Uterus (tissue), 4 donors: ENCODE measurements at places on chromosomes 1 and 21.

- DNase-seq: no peak
- no peak overlapping the region for H3K4me3 ChIP-seq
- no peaks in the 10 kb centered on the region for H3K36me3 ChIP-seq
- H3K27me3 ChIP-seq: no peaks in the 10 kb centered on the region
- H3K27ac ChIP-seq: no peak overlapping the region
- H3K4me1 ChIP-seq: no peaks in the 10 kb centered on the region
Observed at GRCh38 chr1:7722670-7723012, 48.5 kb upstream of the VAMP3 start.

DNA sequence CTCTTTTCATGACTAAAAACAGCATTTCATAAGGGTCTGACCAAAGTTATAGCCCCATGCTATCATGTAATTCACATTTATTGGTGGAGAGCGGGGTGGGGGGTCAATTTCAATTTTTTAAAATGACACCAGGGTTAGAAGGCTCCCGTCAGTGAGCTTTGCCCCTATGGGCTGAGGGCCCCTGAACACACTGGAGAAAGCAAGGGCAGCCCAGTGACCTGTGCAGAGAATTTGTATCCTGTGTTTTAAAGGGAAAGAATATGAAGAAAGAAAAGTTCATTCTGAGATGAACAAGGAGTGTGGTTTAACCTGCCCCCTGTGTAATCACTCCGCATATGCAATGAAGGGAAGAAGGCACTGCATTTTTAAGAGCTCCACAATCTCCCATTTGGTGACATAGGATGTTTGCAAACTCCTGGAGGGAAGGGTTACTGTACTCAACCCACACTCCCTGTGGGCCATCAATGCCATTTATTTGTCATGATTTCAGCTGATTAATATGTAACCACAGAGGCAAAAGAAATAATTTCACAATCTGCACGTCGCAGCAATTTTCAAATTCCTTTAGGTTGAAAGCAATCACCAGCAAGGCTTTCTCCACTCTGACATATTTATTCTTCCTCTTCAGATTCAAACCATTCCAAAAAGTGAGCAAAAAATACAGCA lies 95.6 kb downstream of the ZNF281 start:
- H3K27me3 ChIP-seq: no peaks in the 10 kb centered on the region
- H3K4me1 ChIP-seq: no peaks in the 10 kb centered on the region
- DNase-seq: no peak
- no peaks in the 10 kb centered on the region for H3K36me3 ChIP-seq

DNA sequence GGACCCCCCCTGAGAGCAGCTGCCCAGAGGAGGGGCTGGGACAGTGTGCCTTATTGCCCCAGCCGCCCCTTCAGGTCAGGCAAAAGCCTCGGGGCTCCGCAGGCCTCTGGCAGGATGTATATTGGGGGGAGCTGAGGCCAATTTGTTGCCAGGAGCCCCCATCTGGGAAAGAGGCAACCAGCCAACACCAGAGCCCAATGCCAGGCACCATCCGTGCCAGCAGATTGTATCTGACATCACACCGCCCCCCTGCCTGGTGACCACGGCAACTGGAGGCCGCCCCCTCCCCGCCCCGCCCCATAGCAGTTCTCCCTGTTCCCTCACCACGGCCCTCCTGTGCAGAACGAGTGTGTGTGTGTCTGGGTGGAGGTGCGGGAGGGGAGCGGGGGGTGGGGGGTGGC lies 3.6 kb upstream of the PLEKHG5 start:
- no peaks in the 10 kb centered on the region for H3K36me3 ChIP-seq
- H3K27me3 ChIP-seq: no peaks in the 10 kb centered on the region
- DNase-seq: no peak
- no peak overlapping the region for H3K27ac ChIP-seq
- H3K4me3 ChIP-seq: no peak overlapping the region
- H3K4me1 ChIP-seq: no peaks in the 10 kb centered on the region

GRCh38 chr1:103469801-103470200 lies 55.7 kb upstream of the RNPC3 start:
- no peak overlapping the region for H3K27ac ChIP-seq
- H3K36me3 ChIP-seq: no peaks in the 10 kb centered on the region
- H3K27me3 ChIP-seq: no peaks in the 10 kb centered on the region
- no peak overlapping the region for H3K4me3 ChIP-seq
- no peaks in the 10 kb centered on the region for H3K4me1 ChIP-seq
- no peak for DNase-seq

DNA sequence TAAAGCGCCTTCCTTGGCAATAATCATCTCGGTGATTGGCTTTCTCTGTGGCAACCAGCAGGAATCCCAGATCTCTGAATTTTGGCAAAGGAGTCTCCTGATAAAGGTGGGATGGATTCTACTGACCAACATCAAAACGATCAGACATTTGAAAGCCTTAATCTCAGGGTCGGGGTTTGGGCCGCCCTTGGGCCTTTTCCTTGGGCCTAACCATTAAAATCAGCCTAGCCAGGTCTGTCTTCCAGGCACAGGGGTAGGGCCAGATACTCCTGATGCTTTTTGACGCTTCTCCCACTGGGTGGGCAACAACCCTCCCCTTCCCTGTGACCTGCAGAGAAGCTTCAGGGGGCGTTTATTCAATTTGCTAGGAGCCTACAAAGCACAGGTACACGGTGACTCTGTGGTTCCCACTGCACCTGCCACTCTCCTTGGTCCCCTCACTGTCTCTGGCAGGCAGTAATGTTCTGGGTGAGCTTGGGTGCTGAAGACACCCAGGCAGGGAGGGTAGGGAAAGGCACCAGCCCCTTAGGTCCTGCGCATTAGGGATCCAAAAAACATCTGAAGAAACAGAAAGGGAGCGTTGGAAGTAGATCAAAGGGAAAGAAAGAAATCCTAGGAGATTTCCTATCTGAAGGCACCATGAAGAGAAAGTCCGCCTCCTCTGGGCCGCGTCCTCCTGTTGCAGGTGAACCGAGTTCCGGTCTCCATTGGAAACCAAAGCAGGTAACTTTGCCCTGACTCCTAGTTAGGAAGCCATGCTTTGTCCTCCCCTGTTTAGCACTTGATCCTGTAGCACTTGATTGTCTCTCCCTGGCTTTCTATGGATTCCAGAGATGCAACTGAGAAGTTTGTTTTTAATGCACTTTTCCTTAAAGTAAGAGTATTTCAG lies 12.3 kb downstream of the RNU1-2 start:
- H3K4me3 ChIP-seq: no peak overlapping the region
- H3K27ac ChIP-seq: no peak overlapping the region
- peaks cover 6% of the 10 kb centered on the region for H3K4me1 ChIP-seq
- no peak for DNase-seq
- H3K27me3 ChIP-seq: no peaks in the 10 kb centered on the region
- no peaks in the 10 kb centered on the region for H3K36me3 ChIP-seq

DNA sequence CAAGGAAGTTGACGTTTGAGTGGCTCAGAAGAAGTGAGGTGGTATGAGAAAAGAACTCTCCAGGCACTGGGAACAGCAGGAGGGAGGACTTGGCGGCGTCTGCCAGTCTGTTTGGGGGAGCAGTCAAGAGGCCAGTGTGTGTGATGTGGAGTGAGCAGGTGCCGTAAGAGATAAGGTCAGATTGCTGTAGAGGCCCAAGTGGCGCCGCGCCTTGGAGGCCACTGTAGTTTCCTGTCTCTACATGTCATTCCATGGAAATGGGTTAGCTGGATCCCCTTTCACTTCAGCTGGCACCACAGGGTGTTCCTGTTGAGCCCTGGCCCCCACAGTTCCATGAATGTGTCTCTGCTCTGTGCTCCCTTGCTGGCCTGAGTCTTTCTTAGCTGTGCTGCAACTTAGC lies 35.5 kb upstream of the PTPRF start:
- no peak overlapping the region for H3K27ac ChIP-seq
- DNase-seq: no peak
- H3K36me3 ChIP-seq: no peaks in the 10 kb centered on the region
- no peaks in the 10 kb centered on the region for H3K27me3 ChIP-seq
- H3K4me1 ChIP-seq: no peaks in the 10 kb centered on the region
- H3K4me3 ChIP-seq: no peak overlapping the region

DNA sequence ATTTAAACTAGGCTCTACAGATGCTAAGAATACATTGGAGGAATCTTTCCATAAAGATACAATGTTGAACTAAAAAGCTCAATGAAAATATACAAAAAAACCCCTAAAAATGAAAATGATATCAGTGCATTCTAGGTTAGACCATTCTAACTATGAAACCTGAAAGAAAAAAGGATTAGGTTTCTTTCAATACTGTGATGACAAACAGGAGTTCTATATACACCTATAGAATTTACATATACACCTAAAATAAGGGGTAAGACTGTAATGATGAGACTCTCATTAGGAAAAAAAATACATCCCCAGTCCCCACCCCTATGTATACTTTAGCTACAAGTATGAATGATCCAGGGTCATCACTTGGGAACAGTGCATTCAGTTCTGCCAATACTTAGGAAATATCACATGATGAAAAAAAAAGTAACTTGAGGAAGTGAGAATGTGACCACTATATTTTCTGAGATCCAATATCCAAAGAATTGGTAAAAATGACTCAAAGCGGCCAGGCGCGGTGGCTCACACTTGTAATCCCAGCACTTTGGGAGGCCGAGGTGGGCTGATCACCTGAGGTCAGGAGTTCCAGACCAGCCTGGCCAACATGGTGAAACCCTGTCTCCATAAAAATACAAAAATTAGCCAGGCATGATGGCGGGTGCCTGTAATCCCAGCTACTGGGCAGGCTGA lies 26.3 kb downstream of the SELENOF start:
- no peak overlapping the region for H3K4me3 ChIP-seq
- H3K4me1 ChIP-seq: no peaks in the 10 kb centered on the region
- no peak for DNase-seq
- no peaks in the 10 kb centered on the region for H3K36me3 ChIP-seq
- no peak overlapping the region for H3K27ac ChIP-seq

DNA sequence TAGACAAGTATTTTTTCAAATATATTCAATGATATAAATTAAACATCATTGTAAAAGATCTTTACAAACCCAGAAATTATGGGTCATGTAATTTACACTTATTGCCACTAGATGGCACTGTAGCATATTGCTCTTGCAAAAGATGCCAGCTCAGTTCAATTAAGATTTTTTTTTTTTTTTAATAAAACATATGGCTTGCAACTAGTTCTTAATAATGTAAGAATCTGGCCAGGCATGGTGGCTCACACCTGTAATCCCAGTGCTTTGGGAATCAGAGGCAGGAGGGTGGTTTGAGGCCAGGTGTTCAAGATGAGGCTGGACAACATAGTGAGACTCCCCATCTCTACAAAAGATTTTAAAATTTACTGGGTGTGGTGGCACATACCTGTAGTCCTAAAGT lies 49.4 kb upstream of the DESI2 start:
- H3K4me3 ChIP-seq: no peak overlapping the region
- DNase-seq: no peak
- no peak overlapping the region for H3K27ac ChIP-seq
- no peaks in the 10 kb centered on the region for H3K36me3 ChIP-seq
- no peaks in the 10 kb centered on the region for H3K27me3 ChIP-seq
- H3K4me1 ChIP-seq: no peaks in the 10 kb centered on the region

- H3K27ac ChIP-seq: no peak overlapping the region
- H3K36me3 ChIP-seq: no peaks in the 10 kb centered on the region
- DNase-seq: no peak
- H3K4me3 ChIP-seq: no peak overlapping the region
Observed at GRCh38 chr1:54705153-54705552, 10.5 kb upstream of the TTC4 start.

DNA sequence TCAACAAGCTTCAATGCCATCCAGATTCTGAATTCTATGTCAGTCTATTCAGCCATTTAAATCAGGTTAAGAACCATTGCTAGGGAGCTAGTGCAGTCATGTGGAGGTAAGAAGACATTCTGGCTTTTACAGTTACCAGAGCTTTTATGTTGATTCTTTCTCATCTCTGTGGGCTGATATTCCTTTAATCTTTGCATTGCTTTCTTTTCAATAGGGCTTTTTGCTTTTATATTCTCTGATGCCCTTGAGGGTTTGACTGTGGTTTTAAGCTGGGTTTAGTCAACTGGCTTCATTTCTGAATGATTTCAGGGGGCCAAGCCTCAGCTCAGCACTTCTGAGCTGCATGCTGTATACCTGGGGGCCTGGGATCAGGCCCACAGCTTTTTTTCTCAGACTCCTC lies 51.0 kb upstream of the GORAB start:
- peaks cover 6% of the 10 kb centered on the region for H3K4me1 ChIP-seq
- H3K27ac ChIP-seq: no peak overlapping the region
- no peaks in the 10 kb centered on the region for H3K27me3 ChIP-seq
- no peaks in the 10 kb centered on the region for H3K36me3 ChIP-seq

DNA sequence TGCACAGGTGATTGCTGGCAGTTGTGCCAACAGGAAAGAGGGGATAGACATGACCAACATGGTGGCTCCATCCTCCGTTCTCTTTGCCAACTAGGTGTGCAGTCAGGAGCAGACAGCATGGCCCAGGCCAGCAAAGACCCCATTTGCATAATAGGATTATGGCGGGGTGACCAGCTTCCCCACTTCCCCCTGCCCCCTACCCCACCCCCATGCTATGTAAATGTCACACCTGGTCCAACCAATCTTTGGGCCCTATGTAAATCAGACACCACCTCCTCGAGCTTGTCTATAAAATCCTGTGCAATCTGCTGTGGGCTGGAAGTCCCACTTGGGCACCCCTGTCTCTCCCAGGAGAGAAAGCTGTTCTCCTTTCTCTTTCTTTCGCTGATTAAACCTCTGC lies 146.0 kb downstream of the SLC30A10 start:
- no peak overlapping the region for H3K4me3 ChIP-seq
- no peaks in the 10 kb centered on the region for H3K36me3 ChIP-seq
- no peaks in the 10 kb centered on the region for H3K27me3 ChIP-seq
- DNase-seq: no peak

GRCh38 chr1:107004421-107004820 lies 52.1 kb upstream of the PRMT6 start:
- H3K4me1 ChIP-seq: no peaks in the 10 kb centered on the region
- DNase-seq: no peak
- no peaks in the 10 kb centered on the region for H3K27me3 ChIP-seq
- no peaks in the 10 kb centered on the region for H3K36me3 ChIP-seq

DNA sequence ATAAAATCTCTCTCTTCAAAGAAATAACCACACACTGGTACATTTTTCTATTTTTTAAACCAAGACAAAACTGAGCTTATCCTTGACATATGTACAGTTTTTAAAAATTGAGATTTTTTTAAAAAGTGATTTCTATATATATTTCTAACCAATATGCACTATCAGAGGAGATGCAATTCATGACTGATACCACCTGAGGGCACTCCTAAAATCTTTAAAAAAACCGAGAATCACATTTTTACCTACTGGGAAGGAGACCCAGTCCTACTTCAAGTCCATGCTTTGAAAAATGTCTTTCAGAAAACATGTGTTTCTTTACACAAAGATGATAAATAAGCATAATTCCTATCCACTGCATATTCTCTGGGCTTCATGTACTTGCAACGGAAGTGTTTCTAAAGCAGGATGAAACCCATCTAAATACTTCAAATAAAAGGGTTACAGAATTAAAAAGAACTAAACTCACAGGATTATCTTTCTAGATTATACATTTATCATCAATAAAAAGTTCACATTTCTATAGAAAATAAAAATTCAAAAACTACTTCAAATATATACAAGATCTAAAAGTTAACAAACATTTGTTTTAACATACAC lies 98.6 kb downstream of the ENAH start:
- DNase-seq: no peak
- H3K4me3 ChIP-seq: no peak overlapping the region
- no peaks in the 10 kb centered on the region for H3K36me3 ChIP-seq
